ENCODE measurements at places on chromosomes 4 and X. TPM values are rescaled to one million over a fixed set of nuclear protein-coding genes. Genes with fewer than 3 reads are reported as not detected.

The MAGEB3 gene
- total RNA-seq, result not detected

The ZNF275 gene
- 5.5 TPM for total RNA-seq

The MAGEA11 gene
- total RNA-seq, result not detected

The CHRDL1 gene
- total RNA-seq, result not detected

The GC gene
- not detected for total RNA-seq

The SLC49A3 gene
- 0.10 TPM for total RNA-seq

The PCYT1B gene
- not detected for total RNA-seq

The LDOC1 gene
- 105 TPM for total RNA-seq

The JCHAIN gene
- 0.19 TPM for total RNA-seq

The SHROOM2 gene
- total RNA-seq, result 0.24 TPM

The MAGEC2 gene
- not detected for total RNA-seq

The SYP gene
- 3.1 TPM for total RNA-seq

The SH3TC1 gene
- 8.8 TPM for total RNA-seq

The FGF16 gene
- not detected for total RNA-seq

The CXCL11 gene
- 0.23 TPM for total RNA-seq

The SCML1 gene
- total RNA-seq, result 5.7 TPM

The HTN3 gene
- total RNA-seq, result not detected

The YIPF7 gene
- total RNA-seq, result not detected

The HTRA3 gene
- 14.5 TPM for total RNA-seq

The FAM114A1 gene
- 24.2 TPM for total RNA-seq

The RASGEF1B gene
- not detected for total RNA-seq

The KIAA0232 gene
- 8.2 TPM for total RNA-seq

The AADAT gene
- 8.7 TPM for total RNA-seq

The ART3 gene
- not detected for total RNA-seq

The ADH1B gene
- total RNA-seq, result not detected

The TMEM35A gene
- total RNA-seq, result not detected

The TECRL gene
- not detected for total RNA-seq

The TLL1 gene
- 0.40 TPM for total RNA-seq

The AR gene
- 3.5 TPM for total RNA-seq

The ARHGAP36 gene
- total RNA-seq, result not detected

The PASD1 gene
- total RNA-seq, result not detected

The PTPN13 gene
- 5.1 TPM for total RNA-seq

The MAGED2 gene
- total RNA-seq, result 86.8 TPM

The IGSF1 gene
- total RNA-seq, result 0.24 TPM

The SSX1 gene
- total RNA-seq, result not detected

The RNF212 gene
- 1.2 TPM for total RNA-seq

The RTL5 gene
- 2.6 TPM for total RNA-seq

The SPATA4 gene
- 0.20 TPM for total RNA-seq

The TCEAL7 gene
- not detected for total RNA-seq

The PAGE2B gene
- total RNA-seq, result not detected

The P2RY4 gene
- not detected for total RNA-seq

The AMELX gene
- not detected for total RNA-seq

The CSAG2 gene
- not detected for total RNA-seq
